ENCODE measurements at places on chromosomes 2 and 18.

- no peak for DNase-seq
These were observed 489.1 kb downstream of the CNTNAP5 start for GRCh38 chr2:124514236-124514635.

GRCh38 chr2:83531206-83531826, 927.8 kb downstream of the SUCLG1 start:
- DNase-seq = peak; percentile 0

DNA sequence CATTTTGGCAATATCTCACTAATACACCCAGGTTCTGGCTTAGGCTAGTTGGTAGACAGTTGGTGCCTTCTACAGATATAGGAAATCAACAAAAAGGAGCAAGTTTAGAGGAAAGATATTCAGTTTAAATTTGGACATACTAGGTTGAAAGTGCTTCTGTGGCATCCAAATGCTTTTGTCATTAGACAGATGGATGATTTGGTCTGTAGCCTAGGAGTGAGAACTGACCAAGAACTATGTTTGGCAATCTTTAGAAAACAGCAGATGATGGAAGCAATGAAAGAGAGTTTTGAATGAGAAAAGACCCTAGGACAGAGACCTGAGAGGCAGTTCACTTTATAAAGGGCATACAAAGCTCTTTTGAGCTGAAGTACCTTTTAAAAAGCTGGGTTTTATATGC, 201.3 kb upstream of the FSHR start:
- DNase-seq = no peak

DNA sequence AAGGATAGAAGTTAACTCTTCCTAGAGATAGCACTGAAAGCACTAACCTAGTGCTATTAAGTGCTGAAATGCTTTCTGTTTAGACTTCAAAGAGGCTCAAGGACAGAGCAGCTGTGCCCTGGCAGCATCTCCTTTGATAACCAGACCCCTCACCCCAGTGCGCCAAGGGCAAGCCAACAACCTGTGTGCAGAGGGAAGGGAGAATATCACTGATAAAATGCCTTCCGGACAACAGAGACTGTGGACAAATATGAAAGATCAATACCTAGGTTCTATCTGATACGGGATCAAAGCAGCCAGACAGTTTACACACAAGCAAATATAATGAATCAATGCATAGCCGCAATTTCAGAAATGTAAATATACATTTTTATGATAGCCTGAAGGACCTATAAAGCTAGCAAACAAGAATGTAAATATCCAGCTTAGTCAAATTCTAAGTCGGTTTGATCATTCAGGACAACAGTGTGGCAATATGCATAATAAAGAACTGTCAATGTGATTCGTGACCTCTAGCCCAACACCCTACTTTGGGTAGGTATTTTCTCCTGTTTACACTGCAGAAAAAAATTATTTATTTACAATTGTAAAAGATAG, 91.8 kb upstream of the RFX8 start:
- peak; percentile 1 for DNase-seq

GRCh38 chr2:102056079-102056581, 64.4 kb downstream of the IL1R2 start:
- no peak for DNase-seq

DNA sequence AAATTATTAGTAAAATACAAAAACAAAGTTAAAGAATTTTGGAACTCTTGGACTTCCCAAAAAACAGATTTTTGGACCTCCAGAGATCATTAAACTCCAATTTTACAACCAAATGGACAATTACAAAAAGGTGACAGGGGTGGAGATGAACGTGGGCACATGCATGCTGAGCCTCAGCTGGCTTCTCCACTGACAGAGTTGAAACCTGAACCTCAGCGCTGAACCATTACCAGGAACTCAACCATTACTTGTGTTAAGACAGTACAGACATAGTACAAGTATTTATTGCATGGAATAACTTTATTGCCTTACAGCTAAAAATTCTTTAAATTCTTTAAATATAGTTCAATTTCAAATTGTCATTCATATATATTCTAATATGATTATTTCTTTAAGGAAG, 33.0 kb upstream of the KIDINS220 start:
- no peak for DNase-seq

GRCh38 chr18:61954096-61954746, 61.4 kb upstream of the RNF152 start:
- DNase-seq = no peak

- no peak for DNase-seq
These were observed 33.5 kb downstream of the AOX1 start for GRCh38 chr2:200619279-200619678.

DNA sequence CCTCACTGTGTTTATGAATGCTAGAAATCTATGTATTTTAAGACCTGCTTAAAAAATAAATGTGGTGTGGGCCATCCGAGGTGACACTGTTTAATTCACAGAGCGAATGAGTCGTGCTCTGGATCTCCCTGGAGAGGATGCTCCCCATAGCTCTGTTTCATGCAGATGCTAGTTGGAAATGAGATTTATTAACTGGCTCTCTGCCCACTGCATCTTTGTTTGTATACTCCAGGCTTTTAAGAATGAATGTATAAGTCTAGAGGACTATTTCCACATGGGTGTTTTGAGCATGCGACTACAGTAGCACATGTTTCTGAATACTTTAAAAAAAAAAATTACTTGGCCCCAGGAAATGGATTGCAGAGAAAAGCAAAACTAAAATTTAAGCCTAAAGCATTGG, 3.9 kb downstream of the MAPRE2 start:
- peak; percentile 35 for DNase-seq

GRCh38 chr2:46825939-46826568, 89.6 kb downstream of the MCFD2 start:
- no peak for DNase-seq

- no peak for DNase-seq
These were observed 227.9 kb upstream of the SPRED2 start for GRCh38 chr2:65660340-65660739.

DNA sequence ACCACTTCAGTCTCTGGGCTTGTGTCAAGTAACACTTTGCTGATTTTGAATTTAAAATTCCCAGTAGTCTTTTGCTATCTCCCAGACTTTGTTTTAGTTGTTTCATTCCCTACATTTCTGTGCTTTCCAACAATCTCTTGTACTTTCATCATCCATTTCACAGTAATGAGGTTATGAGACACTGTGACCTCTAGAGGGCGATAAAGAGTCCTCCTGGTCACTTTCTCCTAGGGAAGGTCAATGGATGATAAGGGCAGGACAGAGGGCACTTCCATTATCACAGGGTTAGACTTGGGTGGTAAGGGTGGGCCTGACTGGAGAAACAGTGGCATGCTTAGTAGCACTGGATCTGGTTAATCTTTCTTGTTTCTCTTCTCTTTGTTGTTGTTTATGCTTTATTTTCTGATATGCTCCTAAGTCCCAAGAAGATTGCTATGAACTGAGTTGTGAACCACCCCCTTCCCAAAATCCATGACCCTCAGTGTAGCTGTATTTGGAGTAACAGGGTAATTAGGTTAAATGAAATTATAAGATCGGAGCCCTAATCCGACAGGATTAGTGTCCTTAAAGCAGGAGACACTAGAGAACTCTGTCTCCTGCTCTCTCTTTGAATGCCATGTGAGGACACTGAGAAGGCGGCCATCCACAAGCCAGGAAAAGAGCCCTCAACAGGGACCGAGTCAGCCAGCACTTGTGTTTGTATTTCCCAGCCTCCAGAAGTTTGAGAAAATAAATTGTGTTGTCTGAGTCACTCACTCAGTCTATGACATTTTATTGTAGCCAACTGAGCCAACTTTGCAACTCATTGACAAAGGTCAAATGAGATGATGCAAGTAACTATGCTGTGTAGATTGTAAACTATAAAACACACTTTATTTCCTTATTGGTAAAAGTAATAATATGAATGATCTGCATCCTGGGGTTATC, 779.2 kb downstream of the CNTNAP5 start:
- DNase-seq = peak; percentile 49

GRCh38 chr2:109527846-109528705, 85.7 kb downstream of the SEPTIN10 start:
- no peak for DNase-seq

- DNase-seq = peak; percentile 3
These were observed 31.9 kb upstream of the CREG2 start for GRCh38 chr2:101419096-101419663.

DNA sequence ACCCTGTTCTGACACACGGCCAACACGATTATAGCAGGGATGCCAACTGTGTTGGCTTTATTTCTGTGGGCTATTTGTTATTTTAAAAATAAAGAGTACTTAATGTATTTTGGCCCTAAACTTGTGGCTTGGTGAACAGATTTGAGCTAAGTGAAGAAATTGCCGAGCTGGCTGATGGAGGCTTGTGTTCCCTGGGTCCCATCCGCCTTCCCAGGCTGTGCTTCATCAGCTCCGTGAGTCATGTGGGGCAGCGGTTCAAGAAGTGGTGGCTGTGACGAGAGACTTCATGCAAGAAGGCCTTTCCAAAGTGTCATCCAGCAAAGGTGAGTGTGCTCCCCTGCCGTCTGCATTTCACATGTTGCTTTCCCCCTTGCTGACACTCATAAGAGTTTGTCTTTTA, 73.6 kb upstream of the NCK2 start:
- no peak for DNase-seq

DNA sequence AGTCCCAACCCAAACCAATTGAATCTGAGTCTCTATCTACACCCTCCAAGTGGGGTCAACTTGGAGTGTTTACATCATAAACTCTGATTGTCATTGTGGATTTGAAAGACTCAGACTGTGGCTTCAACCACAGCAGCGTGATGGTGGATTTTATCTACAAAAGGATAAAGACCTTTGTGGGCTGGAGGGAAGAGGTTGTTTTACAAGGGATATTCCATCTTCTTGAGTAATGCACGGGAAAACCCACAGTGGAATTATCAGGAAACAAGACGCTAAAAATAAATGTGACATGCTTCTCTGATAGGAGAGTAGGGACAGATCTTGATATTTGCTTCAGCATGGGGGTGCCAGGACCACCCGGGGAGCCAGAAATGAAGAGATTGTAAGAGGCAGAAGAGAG, 93.5 kb downstream of the LPIN1 start:
- DNase-seq = peak; percentile 23

DNA sequence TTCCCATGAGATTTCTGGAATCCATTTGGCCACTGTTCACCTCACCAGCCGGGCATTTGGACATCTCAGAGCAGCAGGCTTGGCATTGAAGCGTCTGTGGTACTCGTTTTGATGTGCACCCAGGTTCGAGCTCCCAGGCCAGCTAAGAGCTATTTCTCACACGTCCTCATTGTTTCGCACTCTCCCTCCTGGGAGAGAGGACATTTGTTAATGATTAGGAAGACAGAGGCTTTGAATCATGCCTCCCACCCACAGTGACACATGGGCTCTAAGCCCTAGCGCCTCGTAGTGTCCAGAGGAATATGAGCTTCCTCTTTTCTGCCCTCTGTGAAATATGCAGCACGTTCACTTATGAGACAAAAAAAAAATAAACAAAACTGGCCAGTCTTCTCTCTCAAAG, 361.8 kb downstream of the RND3 start:
- DNase-seq = no peak

GRCh38 chr2:28665041-28665704, 86.5 kb upstream of the PPP1CB start:
- DNase-seq = peak; percentile 19

DNA sequence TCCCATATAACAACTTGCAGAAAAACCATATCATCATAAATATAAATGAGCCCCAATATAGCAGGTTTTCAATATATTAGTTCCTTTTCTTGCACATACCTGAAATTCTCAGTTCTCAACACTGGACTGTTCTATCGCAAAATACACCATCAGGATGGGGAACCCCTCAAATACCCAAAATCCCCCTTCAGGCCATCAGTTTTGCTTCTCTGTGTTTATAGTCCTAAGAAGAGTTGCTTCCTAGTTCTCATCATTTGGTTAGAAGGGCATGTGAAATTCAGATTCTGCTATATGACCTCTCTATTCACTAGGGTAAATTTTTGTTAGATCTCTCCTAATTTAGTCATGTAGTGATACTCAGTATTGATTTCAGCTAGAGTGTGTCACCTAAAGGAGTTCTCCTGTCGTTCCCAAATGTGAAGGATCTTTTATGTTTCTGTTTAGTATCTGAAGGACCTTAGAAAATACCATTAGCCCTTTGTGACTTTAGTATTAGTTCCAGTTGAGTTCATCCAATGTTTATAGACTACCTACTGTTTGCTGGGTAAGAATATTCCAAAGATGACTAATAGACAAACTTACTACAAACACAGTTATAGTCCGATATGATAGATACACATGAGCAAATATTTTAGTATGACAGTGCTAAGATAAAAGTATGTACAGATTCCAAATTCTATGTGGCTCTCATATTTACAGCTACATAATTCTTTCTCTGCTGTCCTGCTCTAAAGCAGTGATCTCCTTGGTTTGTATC, 115.8 kb downstream of the TTC27 start:
- DNase-seq = no peak

DNA sequence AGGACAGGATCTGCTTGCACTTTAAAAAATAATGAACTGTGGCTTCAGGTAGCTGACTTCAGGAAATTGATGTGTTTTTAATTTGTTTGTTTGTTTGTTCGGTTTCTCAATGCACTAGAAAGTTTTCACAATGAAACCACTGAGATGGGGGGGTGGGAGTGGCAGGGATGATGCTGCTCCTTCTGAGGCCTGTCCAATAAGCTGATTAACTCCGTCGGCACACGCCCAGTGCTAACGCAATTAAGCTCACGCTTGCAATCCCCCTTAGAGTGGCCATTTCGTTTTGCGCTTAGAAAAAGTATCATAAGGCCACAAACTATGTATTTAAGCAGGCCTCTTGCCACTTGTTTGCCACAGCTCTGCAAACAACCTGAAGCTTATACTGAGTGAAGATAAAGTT, 12.5 kb upstream of the GPR39 start:
- no peak for DNase-seq

DNA sequence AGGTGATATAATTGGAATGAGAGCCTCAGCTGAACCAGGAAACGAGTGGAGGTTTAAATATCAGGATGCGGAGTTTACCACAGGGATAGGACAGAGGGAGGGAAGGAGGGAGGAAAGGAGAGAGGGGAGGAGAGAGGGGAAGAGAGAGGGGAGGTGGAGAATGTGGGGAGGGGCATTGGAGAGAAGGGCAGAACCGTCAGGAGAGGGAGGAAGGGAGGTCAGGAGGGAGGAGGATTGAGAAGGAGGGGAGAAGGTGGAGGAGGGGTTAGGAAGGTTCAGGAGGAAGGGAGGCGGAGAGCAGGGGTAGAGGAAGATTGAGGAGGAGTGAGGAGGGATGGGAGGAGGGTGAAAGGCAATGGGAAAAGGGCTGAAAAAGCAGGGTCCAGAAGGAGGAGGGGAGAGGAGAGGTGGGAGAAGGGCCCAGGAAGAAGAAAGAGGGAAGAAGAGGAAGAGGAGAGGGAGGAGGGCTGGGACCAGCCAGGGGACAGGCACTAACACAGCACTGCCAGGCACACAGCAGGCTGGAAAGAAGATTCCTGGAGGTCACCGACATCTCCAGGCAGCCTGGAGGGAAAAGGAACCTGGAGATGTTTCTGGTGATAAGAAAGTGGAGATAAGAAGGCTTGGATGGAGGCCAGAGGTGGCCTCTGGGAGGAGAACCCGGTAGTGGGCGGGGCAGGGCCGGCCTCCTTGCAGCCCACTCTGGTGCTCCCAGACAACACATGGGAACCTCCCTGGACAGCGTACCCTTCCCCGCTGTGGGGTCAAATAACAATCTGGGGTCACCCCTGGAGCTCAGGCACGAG, 176.7 kb upstream of the SMAD2 start:
- peak; percentile 45 for DNase-seq

Measured in NCI-H1417 (cell line).